ENCODE measurements at places on chromosomes 12 and 14.

- no peak for DNase-seq
These were observed 10.0 kb upstream of the LRTM2 start for GRCh38 chr12:1810201-1810930.

DNA sequence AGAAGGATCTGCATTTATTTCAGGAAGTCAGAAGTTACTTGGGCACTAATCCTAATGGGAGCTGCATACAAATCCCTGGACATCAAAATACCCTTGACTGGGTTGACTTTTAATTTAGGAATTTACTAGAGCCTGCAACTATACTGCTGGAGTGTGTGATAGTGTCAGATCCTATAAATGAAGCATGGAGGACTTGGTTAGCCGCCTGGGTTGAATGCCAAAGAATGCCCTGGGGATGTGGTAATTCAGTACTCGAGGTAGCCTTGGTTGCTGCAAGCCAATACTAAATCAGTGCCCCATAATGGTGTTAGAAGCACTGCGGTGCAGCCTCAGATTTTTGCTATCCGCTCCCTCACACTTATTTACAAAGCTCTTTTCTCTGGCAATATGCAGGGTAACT lies 184.9 kb downstream of the CAPZA3 start:
- no peak for DNase-seq

DNA sequence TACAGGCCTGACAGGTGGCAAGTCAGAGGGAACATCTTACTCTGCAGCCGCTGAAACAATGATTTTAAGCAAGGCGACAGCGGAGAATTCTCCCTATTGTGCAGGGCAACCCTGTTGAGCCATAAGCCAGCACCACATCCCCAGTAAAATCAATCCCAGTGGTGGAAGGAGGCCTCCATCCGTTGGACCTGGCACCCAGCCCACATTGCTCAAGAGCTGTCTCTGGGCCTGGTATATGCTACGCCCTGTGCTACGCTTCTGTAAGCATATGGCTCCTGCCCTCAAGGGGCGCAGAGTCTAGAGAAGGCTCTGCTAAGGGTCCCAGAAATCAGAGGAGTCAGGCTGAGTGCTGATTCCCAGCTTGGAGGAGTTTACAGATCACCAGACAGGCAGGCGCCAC lies 265.5 kb downstream of the CACNA1C start:
- no peak for DNase-seq

DNA sequence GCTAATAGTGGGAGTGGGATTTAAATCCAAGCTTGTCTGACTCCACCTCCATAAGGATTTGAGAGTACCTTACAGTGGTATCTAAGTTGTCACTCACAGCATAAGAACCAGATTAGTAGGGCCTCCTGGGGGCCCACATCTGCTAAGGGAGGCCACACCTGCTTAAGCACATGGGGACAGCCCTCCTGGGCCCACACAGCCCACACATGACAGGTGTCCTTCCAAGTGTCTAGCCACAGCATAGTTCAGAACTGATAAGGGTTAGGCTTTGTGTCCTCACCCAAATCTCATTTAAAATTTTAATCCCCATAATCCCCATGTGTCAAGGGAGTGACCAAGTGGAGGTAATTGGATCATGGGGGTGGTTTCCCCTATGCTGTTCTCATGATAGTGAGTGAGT lies 186.0 kb upstream of the HMGA2 start:
- DNase-seq: no peak

- DNase-seq: no peak
These were observed 80.7 kb downstream of the PRMT8 start for GRCh38 chr12:3571724-3572123.

- DNase-seq: no peak
These were observed 296.3 kb upstream of the PRKD1 start for GRCh38 chr14:30223966-30224365.

DNA sequence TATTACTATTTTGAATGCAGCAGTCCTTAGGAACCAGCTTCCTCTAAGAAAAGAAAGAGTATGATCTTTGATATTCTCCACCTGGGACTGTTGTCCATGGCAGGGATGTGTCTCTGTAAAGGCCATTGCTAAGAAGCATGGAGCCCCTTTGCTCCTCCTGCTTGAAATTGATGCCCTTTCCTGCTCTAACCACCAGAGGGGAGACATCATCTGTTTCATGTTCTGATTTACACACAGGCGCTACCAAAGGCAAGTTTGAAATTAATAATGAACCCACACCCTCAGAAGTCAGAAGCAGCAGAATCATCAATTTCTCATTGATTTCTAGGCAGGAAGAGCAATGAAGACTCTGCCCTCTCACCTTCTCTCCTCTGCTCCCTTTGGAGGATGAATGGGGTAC lies 253.8 kb downstream of the RMST start:
- peak; percentile 13 for DNase-seq

DNA sequence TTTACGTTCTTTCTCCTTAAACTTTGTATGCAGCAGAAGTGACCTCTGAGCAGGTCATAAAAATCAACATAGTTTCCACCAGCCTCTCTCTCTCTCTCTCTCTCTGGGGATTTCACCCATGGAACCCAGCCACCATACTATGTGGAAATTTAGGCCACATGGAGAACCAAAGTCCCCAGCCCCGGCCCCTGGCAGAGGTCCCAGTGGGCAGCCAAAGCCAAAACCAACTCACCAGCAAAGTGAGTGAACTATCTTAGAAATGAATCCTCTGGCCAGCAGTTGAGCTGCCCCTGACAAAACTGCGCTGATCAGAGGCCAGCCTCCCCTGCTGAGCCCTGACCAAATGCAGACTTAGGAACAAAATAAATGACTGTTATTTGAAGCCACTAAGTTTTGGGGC lies 9.2 kb downstream of the DUSP6 start:
- DNase-seq: no peak

DNA sequence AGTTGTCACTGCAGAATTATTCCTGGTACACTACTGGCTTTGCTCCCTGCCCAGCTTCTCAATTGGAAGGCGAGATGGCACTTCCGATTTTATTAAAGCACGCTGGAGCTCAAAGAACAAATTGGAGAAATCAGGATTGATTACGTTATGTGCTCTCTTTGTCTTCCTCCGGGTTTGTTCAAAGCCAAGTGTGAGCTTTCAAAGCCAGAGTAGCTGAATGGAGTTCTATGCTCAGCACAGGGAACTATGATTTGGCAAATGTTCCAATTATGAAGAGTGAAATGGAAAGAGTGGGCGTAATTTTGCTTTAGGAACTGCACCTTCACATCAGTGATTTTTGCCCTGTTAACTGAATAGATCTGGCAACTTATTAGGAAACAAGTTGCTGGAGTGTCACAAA lies 72.4 kb downstream of the FLRT2 start:
- no peak for DNase-seq

GRCh38 chr14:52547526-52547925 lies 4.8 kb downstream of the TXNDC16 start:
- no peak for DNase-seq

DNA sequence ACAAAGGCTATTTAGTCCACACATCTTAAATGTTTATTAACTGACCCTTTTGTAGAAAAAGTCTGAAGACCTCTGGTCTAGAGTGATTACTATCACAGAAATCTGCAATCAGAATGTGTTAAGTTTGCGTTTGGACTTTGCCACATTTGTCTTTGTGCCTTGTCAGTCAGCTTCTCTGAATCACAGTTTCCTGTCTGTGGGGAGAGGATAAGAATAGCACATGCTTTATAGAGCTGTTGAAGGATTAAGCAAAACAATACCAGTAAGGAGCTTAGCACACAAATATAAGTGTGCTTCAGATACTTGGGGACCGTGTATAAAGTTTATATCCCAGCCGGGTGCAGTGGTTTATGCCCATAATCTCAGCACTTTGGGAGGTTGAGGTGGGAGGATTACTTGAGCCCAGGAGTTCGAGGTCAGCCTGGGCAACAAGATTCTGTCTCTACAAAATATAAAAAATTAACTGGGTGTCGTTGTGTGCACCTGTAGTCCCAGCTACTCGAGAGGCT lies 63.0 kb upstream of the BTG1 start:
- no peak for DNase-seq

GRCh38 chr12:104340177-104340576 lies 36.6 kb downstream of the EID3 start:
- no peak for DNase-seq

DNA sequence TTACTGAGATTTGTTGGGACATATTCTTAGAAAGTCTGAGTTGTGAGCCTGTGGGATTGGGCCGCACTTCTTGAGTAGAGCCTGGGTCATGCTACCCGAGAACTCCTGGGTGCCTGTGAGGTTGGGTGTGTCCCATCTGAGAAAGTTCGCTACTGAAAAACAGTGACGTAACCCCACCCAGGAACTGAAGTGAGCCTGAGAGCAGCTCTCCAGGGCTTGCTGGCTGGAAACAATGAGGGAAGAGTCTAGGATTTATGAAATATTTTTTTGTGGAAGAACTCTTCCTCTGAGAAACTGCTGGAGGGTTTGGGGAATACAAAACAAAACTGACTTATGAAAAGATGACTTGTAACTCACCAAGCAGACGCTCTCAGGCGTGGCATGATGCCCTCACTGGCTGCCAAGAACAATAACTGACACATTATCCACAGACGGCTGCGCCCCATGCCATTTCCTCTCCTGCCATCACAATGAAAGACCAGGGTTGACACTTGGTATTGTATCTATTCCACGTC lies 69.2 kb downstream of the RASSF3 start:
- no peak for DNase-seq

- peak; percentile 43 for DNase-seq
These were observed 110.0 kb downstream of the CCDC60 start for GRCh38 chr12:119444462-119445044.

- DNase-seq: no peak
These were observed 25.0 kb downstream of the PRICKLE1 start for GRCh38 chr12:42564556-42564955.

DNA sequence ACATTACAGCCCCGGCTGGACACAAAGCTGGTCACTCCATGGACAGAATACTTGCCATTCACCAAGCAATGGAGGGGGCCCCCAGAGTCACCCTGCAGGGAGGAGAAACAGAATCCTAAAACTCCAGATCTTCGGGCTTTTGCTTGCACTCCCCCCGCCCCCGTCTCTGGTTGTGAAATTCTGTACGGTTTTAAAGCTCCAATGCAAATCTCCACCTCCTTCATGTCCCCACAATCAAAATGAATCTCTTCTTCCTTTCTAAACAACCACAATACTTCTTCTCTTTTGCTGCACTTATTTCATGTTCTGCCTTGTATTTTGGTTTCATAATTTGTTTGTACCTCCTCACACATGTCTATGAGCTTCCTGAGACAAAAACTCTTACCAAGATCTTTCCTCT lies 5.8 kb upstream of the BIN2 start:
- no peak for DNase-seq

- no peak for DNase-seq
These were observed 5.4 kb upstream of the IRF2BPL start for GRCh38 chr14:77033622-77034589.

- DNase-seq: no peak
These were observed 95.1 kb downstream of the CAND1 start for GRCh38 chr12:67364228-67364627.

DNA sequence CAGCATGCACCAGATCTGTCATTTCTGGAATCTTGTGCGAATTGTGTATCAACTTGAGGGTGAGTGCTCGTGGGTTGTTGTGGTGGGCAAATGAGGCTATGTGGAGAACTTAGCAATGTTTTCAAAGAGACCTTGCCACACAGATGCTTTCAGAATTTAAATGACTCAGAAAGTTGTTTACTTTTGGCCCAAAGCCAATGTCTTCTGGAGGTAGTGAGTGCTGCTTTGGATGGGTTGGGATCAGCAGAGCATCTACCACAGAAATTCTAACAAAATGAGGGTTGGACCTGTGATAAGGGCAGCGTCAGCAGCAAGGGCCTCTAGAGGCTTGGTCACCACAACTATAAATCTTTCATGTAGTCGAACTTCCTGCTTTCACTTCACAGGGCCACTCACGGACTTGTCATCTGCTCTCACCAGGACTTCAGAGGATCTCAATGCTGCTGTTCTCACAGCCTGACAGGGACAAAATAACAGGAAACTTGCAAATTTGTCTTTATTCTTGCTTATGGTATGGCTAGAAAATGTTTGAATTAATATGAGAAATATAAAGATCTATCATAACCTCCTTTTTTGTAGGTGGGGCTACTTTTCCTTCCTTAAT lies 111.4 kb downstream of the DACT1 start:
- DNase-seq: no peak

DNA sequence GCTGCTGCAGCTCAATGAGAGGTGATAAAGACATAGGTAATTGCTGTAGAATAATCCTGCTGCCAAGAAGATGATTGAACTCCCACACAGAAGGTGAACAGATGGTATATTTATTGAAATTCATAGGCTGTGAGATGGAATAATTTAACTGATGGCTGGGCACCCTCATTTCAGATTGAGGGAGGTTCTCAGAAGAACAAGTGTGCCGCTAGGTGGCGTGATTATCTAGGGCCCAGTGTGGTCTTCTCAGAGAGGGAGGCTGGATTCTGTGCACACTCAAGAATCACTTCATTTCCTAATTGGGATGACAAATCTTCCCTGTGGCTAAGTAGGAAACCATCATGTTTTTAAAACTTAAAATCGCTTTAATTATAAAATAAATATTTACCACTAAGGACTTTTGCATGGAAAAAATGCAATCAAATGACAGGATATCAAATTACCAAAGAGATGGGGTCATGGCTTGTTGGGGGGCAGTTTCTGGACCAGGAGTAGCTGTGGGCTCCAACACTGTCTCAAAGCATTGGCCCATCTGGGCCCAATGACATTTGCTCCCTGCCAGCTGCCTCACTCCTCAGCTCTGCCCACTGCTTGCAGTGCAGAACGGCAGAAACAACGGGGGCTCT lies 132.3 kb downstream of the SNAPC1 start:
- DNase-seq: no peak

DNA sequence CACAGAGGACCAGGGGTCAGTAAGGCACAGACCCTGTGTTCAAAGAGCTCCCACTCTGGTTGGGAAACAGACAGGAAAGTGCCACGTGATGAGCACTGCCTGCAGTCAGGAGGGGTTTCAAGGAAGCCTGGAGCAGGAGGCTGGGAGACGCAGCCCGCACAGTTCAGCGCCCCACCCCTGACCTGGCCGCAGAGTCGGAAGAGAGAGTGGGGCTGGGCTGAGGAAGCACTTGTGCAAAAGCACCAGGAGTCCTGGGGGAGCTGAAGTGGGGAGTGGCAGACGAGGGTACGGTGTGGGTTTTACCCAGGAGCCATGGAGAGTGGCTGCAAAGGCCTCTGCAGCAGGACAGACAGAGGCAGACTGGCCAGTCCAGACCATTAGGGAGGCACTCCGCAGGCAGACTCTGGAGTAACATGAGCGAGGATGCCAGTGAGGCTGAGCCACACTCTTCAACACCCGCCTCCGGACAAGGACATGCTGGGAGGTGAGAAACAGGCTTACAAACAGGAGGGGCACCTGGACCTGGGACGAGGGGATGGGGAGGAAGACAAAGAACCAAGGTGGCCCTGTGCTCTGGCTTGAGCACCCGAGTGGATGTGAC lies 85.7 kb upstream of the GPR68 start:
- DNase-seq: no peak
